AG04449 (cell line): ENCODE measurements at places on chromosomes 7 and 10.

DNA sequence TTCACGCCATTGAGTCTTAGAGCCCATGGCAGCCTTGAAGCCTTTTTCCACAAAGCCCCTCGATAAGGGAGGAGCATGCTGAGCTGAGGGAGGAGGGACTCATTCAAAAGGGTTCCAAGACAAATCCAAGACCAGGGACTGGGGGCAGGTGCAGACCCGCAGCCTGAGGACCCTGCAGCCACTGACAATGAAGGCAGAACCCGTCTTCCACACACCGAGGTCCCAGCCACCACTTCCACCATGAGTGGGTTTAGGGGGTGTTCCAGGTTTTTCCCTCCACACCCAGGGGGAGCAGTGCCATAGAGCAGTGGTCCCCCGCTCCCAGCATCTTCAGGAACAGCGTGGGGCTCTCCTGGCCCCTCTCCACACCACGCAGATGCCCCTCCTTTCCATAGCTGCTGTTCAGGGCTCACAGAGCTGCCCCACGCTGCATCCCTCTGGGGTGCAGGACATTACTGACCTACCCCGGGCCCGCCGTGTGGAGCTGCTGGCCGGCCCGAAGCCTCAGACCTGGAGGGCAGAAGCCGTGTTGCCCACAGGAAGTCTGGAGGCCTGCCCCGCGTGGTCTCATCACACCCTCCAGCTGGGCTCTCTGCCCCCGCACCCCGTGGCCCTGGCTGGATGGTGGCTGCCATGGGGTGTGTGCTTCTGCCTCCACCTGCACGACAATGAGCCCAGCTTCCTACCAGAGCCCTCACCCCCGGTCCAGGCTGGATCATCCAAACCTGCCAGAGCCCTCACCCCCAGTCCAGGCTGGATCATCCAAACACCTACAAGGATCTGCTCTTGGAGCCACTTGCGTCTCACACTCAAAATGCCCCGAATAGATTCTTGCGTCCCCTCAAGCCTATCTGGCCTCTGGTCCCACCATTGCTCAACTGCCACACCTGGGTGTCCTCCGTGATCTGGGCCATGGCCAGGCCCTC, 220.0 kb upstream of the TCERG1L start:
- DNase-seq, result no peak

DNA sequence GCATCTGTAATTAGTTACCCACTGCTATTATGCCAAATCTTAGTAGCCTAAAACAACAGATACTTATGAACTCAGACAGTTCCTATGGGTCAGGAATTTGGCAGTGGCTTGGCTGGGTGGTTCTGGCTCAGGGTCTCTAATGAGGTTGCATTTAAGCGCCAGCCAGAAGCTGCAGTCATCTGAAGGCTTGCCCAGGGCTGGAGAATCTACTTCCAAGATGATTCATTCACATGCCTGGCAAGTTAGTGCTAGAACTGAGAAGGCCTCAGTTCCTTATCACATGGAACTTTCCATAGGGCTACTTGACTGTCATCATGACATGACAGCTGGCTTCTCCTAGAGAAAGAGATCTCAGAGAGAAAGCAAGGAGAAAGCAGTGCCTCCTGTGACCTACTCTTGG, 121.3 kb downstream of the AVL9 start:
- DNase-seq, result peak; percentile 46

GRCh38 chr10:130634816-130635215, 498.6 kb downstream of the GLRX3 start:
- DNase-seq, result no peak

- no peak for DNase-seq
Measured at GRCh38 chr7:120060875-120061274, 212.1 kb upstream of the KCND2 start.

GRCh38 chr7:158274996-158275395, 312.6 kb downstream of the PTPRN2 start:
- DNase-seq, result no peak

DNA sequence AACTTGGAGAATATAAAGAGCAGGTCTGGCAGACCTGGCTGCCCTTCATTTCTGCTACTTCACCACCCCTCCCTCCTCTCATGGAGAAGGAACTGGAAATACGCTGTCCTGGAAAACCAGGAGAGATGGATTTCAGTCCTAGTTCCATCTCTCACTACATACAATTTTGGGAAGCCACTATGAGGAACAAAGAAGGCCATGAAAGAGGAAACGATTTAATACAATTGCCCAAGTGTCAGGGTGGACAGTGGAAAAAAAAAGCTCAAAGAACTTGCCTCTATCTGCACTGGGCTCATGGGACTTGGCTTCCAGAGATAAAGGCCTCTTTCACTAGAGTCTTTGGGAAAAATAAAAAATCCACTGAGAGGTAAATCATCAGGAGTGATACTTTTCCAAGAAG, 561.7 kb downstream of the KCNMA1 start:
- DNase-seq, result no peak

DNA sequence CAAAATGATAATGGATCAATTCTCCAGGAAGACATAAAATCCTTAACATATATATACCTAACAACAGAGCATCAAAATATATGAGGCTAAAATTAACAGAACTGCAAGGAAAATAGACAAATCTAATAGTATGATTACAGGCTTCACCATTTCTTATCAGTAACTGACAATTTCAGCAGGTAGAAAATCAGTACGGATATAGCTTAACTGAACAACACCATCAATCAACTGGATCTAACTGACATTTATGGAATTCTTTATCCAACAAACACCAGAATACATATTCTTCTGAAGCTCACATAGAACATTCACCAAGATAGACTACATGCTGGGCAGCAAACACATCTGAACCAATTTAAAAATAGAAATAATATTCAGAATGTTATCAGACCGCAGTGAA, 121.1 kb upstream of the CDC14C start:
- DNase-seq, result no peak

DNA sequence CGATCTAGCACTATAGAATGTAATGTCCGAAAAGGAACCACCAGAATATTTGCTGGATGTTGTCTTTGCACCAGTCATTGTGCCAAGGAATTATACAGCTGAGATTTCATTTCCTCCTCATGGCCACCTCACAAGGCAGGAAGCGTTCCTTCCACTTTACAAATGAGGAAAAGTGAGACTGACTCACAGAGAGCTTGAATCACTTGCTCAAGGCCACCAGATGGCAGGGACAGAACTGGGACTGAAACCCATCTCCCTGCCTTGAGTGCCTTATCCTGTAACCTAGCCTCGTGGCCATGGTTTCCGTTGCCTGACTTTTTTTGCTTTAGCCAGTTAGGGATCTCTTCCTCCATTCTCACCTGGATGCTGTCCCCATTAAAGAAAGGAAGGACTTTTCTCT, 44.7 kb upstream of the PDZD8 start:
- no peak for DNase-seq
